ENCODE measurements at places on chromosomes 16 and 17.

GRCh38 chr16:70258065-70258464, 6.3 kb upstream of the EXOSC6 start:
- no peak for DNase-seq

- no peak for DNase-seq
Measured at GRCh38 chr17:77343031-77343800, 202.4 kb downstream of the SEC14L1 start.

DNA sequence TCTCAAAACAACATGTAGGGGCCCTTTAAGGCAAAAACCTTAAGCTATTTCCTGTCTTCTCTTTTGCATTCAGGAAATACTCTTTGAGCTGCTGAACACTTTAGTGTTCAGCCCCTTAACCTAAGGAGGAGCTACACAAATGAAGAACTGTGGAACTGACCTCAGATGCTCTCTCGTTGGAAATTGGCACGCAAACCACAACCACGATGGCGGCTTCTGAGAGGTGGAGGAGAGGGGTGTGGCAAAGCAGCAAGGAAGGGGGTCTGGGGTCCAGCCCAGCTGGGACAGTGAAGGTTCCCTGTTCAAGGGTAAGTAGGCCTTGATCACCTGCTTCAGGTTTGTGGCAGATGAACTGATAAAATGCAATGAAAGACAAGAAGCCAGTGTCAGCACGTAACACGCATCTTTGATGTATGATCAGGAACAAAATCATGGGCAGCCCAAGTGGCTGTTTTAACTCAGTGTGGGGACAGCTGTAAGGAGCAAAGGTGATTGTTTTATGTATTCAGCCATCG, 291.6 kb upstream of the TNRC6C start:
- DNase-seq: no peak

- no peak for DNase-seq
Measured at GRCh38 chr16:51445250-51445649, 294.2 kb upstream of the SALL1 start.

DNA sequence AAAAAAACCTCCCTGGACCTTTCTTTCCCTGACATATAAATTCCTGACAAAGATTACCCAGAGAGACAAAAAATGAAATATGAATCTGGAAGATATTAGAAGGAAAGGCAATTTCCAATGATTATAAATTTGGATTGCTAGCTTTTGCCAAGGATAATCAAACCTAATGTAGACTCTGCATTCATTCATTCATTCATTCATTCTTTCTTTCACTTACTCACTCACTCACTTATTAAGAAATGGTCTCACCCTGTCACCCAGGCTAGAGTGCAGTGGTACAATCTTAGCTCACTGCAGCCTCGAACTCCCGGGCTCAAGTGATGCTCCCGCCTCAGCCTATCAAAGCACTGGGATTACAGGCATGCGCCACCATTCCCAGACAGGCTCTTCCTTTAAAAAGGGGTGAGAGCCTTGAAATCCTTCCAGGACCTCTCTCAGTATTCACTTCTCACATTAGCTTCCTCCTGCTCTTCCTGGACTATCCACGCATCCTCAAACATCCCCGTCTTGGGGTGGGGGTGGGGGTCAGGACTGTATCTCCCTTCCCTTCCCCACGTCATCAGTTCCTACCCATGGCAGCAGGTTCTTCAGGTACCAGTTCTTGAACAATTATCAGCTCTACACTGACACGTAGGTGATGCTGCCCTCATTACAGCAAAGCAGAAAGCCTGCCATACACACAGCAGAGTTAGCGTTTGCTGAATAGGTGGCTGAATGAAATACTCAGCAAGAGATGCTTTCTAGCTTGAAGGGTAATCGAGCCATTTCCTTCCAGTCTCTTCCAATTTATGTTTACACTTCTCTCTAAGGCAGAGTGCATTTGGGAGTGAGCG, 19.8 kb downstream of the PRPSAP1 start:
- DNase-seq: no peak

GRCh38 chr16:10750793-10751192, 7.2 kb downstream of the NUBP1 start:
- no peak for DNase-seq

- no peak for DNase-seq
Measured at GRCh38 chr17:10264051-10264450, 65.6 kb upstream of the GAS7 start.

DNA sequence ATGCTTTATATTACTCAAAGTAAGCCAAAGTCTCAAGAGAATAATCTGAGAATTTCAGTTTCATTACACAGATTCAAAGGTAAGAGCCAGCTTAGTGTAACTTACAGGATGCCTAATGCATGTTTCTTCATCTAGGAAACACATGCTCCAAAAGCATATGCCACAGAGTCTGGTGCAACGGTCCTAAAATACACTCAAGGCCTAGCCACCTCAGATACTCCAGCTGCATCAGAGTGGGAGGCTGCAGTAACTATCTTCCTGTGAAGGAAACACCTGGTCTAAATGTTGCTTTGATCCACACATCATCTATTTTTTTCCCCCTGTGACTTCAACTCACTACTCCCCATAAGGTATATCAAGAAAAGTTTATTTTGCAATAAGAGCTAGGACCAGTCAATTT, 51.6 kb upstream of the CORO6 start:
- no peak for DNase-seq

DNA sequence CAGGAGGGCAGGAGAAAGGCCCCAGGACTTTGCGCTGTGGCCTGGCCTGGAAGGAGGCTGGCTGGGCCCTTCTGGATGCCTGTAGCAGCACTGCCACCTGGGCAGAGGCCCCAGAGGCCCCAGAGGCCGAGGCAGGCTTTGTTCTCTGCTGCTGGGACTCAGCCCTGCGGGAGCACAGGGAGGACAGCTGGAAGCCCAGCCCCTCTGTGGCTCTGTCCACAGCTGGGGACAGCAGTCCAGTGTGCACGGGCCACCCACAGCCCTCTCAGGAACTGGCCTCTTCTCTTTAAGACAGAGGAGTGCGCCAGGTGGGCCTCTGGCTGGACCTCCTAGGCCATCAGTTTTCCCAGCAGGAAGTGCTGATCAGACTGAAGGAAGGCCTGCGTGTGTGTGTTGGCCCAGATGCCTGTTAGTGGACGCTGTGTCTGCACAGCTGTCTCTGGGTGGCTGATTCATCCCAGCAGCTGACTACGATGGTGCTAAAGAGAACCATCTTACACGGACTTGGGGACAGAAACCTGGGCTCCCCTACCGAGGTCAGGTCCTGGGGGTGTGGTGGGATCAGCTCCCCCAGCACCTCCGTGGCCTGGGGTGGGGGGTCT, 26.9 kb upstream of the ZNF750 start:
- DNase-seq: no peak

DNA sequence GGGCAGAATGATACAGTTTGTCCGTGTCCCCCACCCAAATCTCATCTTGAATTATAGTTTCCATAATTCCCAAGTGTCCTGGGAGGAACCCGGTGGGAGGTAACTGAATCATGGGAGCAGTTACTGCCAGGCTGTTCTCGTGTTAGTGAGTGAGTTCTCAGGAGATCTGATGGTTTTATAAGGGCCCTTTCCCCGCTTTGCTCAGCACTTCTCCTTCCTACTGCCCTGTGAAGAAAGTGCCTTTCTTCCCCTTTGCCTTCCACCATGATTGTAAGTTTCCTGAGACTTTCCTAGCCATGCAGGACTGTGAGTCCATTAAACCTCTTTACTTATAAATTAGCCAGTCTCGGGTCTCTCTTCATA, 28.9 kb upstream of the SEC14L1 start:
- no peak for DNase-seq

DNA sequence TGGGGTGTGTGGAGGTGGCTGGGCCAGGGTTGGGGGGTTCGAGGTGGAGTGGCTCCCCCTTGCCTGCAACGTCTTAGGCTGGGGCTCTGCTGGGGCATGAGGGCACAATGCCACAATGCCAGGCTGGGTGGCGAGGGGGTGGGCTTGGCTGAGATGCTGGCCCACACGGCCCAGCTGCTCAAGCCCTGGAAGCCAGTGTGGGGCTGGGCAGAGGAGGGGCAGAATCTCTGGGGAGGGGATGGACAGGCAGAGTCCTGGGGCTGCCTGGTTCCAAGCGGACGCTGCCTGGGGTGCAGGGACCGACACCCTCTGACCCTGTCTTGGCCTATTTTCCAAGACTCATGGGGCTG, 37.5 kb upstream of the SSTR5 start:
- DNase-seq: no peak

GRCh38 chr17:17742133-17742621, 60.9 kb downstream of the RAI1 start:
- no peak for DNase-seq

- no peak for DNase-seq
Measured at GRCh38 chr17:6938637-6939036, 57.2 kb upstream of the ALOX12 start.
